ENCODE measurements at places on chromosomes 4 and X.

GRCh38 chrX:44253575-44253942, 89.9 kb downstream of the EFHC2 start:
- DNase-seq = no peak

DNA sequence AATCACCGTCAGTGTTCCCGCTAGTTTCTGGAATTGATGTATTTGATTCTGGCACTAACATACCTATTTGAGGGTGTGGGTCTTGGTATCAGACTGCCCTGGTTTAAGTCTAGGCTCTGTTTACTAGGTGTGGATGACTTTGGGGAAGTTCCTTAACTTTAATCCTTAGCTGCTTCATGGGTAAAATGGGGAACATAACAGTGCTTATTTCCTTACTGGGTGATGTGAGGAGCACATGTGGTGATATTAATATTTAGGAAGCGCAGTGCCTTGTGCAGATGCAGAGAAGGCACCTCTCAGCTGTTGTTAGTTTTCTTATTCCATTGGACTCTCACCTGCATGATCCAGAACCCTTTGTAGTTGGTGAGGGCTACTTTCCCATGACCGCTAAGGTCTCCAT, 17.1 kb downstream of the RNF4 start:
- no peak for DNase-seq

DNA sequence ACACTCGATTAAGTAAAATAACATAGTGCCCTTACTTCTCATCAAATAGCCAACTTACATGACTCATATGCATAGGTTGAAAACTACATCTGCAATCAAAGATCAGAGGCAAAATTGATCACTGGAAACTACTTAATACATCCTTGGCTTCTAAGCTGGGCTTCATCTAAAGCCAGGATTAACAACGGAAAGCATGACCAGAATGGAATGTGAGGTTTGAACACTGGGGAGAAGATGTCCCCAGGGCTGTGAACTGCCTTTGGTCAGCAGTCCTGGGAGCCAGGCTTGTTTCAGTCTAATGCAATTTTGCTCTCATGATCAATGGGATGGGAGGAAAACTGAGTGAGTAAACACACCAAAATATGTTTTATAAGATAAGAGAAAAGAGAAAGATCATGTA, 192.5 kb upstream of the TTC29 start:
- DNase-seq = no peak

- no peak for DNase-seq
These were observed 79.5 kb downstream of the AFF1 start for GRCh38 chr4:87014284-87014782.

GRCh38 chr4:170875868-170876267, 786.1 kb upstream of the AADAT start:
- no peak for DNase-seq

GRCh38 chrX:124209792-124210576, 122.5 kb upstream of the TEX13D start:
- DNase-seq = no peak

GRCh38 chrX:149903889-149904748, 23.1 kb downstream of the MAGEA8 start:
- no peak for DNase-seq

DNA sequence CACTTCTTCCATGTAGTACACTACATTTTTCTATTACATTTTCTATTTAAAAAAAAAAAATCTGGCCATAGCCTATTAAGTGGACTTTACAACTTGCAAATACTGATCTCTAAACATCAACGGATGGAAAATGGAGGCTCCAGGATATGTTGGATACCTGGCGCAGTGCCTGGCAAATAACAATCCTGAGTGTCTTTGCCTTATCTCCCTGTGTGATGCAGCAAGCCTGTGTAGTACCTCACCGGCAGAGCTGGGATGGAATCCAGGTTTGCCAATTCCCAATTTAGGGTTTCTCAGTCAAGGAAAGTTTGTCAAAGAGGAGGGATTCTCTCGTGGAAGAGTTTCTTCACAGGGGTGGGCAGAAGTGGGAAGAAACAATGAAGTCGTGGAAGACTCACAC, 93.2 kb downstream of the KDR start:
- DNase-seq = no peak

DNA sequence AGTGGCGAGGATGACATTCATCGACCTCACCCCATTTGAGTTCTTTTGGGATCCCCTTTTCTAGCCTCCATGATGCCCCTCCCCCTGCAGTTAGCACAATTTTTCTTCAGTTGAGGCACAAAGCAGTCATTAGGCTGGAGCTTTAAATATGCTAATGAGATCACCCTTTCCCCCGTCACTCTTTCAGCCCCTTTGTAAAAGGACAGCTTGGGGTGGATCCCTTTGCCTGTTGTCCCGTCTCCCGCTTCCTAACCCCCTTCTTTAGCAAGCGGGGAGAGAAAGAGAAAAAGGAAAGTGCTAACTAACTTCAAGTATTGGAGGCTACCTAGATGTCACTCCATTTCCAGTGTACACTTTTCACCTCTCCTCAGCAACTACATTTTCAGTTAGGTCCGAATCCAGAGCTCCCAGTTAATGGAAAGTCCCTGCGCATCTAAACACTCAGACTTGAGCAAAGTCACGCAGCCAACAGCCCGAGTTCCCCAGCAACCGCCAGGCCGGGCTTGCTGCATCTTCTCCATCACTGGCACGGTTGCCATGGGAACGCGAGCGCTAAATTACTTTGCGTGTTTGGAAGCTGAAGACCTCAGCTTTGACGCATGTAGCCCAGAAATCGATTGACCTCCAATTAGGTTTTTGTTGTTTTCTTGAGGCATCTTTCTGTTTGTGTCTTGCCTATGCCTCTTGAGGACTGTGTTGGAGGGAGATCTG, 76.8 kb downstream of the RTL5 start:
- no peak for DNase-seq

GRCh38 chrX:154091678-154092077, 5.8 kb downstream of the MECP2 start:
- no peak for DNase-seq

DNA sequence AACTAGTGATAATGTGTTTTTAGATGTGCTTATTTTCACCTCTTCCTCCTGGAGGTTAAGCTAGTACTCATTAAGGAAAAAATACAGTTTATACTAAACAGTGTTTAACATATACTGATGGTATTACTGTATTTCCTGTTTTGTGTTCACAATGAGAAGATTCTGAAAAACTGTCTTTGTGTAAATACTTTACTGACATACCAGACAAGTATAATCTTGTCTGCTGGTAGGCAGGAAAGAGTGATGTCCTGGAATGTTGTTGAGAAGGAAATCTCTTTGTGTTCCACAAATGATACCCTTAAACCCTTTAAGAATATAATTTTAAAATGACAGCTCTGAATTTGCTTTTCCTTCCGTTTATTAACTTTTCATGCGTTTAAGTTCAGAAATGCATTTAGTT, 205.5 kb upstream of the NUDT6 start:
- DNase-seq = no peak

GRCh38 chr4:183195534-183195933, 96.5 kb downstream of the WWC2 start:
- no peak for DNase-seq

DNA sequence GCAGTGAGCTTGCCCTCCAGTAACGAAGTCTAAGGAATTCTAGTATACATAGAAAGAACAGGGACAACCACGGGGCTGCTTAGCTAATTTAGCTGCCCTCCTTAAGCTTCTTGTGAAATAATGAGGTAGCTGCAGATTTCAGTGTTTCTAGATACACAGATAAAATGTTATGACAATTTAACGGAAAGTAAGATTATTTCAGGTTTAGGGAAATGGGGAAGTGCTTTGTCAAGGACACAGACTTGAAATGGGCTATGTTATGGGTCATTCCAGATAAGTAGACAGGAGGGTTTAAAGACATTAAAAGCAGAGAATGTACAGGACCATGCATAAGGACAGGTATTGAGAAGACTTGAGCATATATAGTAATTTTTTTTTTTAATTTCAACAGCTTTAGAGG, 34.2 kb upstream of the ZNF518B start:
- DNase-seq = no peak

GRCh38 chrX:68443155-68443868, 10.0 kb upstream of the OPHN1 start:
- DNase-seq = no peak

GRCh38 chr4:12956026-12956425, 528.1 kb downstream of the RAB28 start:
- no peak for DNase-seq

DNA sequence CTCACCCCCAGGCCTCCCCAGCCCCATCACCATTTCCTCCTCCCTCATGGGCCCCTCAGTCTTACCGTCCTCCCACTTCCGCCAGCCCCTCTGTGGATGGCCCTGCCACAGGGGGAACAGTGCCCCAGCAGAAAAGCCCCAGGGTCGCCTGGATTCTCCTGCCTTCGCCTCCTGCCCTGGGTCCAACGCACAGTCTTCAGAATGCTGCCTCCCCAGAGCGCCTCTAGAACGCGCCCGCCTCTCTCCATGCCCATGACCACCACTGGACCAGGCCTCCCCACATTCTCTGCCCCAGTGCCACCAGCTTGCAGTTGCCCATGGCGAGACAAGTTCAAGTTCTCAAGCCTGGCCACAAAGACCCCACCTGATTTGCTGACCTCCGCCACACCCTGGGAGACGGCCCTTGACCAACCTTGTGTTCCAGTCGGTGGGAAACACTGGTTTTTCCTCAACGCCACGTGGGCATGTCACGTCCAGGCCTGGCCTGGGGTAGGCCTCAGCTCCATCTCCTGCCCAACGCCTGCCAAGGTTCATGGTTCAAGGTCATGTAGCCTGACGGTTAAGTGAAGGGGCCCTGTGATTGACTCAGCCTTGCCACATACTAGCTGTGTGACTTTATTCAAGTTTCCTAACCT, 634 bp upstream of the PLXNB3 start:
- no peak for DNase-seq

DNA sequence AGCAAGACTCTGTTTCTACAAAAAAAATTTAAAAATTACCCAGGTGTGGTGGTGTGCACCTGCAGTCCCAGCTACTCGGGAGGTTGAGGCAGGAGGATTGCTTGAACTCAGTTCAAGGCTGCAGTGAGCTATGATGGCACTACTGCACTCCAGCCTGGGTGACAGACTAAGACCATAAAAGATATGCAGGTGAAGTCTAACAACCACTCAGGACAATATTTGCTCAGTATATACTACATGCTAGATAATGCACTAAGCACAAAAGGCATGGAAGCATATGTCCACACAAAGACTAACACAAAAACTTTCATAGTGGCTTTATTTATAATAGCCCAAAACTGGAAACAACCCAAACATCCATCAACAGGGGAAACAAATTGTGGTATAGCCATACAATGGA, 57.7 kb upstream of the TXK start:
- DNase-seq = no peak

DNA sequence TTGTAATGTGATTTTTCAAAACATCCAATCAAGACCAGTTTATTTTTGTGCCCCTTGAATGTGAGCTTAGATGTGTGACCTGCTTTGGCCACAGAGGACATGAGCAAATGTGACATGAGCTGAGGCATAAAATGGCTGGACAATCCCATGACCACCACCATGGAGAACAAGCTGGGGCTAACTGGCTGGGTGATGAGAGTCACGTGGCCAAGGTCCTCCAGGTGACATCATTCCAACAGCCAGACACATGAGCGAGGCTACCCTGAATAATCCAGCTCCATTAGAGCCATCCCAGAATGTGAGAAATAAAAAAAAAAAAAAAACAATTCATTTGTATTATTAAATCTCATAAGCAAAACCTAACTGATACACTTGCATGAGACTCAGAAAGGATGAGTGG, 90.4 kb upstream of the LDB2 start:
- DNase-seq = no peak

DNA sequence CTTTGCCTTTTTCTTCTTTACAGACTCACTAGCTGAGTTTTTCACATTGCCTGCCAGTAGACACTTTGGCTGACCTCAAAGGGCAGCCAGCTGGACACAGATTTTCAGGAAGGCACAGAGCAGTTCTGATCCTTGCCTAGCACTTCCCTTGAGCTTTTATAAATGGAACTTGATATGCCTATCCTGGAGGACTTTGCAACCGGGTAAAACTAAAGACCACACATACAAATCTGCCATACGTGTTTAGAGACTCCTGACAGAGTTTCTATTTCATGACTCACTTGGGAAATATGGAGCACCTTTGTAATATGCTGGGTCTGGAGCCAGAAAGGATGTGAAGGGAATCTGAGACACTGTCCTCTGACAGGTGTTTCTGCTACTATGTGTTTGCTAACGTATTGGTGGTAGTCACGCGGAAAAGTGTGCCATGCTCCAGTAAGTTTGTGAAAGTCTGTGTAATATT, 56.7 kb upstream of the RASSF6 start:
- DNase-seq = peak; percentile 64

- DNase-seq = no peak
These were observed 20.1 kb upstream of the FGFR3 start for GRCh38 chr4:1772853-1773538.

- DNase-seq = no peak
These were observed 122.1 kb downstream of the TBL1X start for GRCh38 chrX:9586992-9587392.

DNA sequence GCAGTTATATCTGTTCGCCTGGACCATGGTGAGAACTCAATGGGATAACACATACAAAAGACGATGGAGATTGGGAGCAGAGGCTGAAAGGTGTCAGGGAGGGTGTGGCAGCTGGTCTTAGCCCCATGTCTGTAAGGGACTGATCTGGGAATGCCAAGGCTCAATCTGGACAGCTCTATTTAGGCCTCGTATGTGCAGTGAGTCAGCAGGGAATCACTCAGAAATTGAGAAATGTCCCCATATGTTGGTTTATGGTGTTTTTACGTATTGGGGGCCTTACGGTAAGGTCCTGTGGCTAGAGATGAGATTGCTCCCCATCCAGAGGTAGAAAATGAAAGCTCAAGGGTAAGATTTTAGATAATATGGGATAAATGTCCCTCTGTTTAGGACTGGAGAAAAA, 71.4 kb upstream of the TTC29 start:
- DNase-seq = no peak

DNA sequence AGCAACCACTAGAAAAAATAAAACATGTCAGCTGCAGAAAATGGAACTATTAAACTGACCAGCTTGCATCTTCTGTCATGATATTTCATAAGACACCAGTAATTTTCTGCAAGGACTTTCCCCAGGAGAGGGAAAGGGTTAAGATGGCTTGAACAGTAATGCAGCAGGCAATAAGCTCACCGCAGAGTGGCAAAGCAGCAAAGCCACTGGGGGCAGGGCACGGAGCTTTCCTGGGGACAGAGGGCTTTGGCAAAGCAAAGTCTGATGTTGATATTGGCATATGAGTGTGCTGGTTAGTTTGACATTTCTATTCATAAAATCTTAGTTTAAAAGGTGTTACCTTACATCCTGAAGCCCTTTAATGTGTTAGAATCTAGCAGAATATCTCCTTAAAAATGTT, 55.1 kb upstream of the NAP1L5 start:
- no peak for DNase-seq

- no peak for DNase-seq
These were observed 152.6 kb downstream of the VCX3A start for GRCh38 chrX:6382284-6382683.

- DNase-seq = no peak
These were observed 26.2 kb upstream of the USP46 start for GRCh38 chr4:52685316-52685715.

Measured in SHP77 treated with DMSO at 0.1 percent for 48 hours (cell line).